ENCODE measurements at places on chromosomes 12 and 14.

DNA sequence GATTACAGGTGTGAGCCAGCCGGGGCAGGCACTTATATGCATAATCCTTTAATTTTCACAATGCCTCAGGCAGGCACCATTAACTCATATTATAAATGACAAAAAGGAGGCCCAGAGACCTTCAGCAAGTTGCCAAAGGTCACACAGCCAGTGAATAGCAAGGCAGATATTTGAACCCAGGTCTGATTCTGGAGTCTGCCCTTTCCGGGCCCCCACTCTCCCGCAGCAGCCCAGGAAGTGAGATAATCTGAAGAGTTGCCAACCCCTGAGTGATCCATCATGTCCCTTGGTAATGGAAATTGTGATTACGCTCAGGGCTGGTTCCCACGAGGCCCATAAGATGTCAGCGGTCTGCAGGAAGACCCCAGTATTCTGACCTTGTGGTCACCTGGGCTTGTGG is 95.3 kb upstream of the MED13L start:
- DNase-seq: no peak

- DNase-seq: peak; percentile 11
These were observed 503.0 kb upstream of the LMO3 start for GRCh38 chr12:17108877-17109541.

DNA sequence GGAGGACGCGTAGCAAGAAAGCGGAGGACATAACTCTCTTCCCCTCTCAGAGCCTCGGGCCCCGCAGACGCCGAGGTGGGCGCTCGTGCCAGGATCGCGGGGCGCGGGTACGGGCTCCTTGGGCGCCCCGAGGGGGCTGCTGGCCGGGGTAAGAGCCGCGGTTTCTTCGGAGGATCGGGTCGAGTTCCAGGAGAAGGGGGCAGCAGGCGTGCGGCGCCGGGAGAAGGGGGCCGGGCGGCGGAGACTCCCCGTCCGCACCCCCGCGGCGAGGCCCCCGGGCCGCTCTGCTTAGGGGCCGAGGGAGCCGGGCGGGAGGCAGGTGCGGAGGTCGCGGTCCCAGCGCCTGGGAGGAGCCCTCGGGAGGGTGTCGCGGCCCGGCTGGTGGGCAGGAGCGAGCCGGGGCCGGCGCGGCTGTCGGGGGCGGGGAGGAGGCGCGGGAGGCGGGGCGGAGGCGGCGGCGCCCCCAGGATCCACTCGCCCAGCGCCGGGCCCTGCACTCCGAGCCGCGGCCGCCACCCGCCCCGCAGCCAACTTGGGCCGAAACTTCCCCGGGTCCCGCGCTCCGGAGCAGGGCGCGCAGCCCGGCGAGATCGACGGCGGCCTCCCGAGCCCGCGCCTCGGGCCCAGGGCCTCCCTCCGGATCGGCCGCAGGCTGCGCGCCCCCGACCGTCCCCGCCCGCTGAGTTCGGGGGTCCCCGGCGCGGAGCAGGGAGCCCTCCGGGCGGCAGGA is 64.4 kb downstream of the FBXL14 start:
- no peak for DNase-seq

DNA sequence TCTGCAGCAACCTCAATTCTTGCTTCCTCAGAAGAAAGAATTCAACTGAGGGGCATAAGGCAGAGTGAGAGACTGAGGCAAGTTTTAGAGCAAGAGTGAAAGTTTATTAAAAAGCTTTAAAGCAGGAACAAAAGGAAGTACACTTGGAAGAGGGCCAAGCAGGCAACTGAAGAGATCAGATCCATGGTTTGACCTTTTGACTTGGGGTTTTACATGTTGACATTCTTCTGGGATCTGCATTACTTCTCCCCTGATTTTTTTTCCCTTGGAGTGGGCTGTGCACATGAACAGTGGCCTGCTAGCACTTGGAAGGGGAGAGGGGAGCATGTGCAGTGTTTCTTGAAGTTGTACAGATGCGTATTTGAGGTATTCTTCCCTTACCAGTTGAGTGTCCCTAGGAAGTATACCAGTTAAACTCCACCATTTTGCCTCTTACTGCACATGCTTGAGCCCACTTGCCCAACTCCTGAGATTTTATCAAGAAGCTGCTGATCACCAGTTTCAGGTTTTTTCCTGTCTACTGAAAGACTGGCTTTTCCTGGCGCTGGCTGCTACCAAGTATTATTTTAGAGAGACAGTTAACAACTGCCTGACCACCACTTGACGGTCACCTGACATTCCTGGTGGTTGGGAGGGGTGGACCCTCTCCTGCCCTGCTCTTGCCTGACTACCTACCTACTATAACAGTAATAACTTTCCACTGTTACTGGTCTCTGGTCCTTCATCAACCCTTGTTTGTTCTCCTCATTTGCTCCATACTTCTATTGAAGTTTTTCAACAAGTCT is 26.0 kb upstream of the TMTC2 start:
- DNase-seq: no peak

- DNase-seq: no peak
These were observed 1.8 kb downstream of the AKAP5 start for GRCh38 chr14:64467101-64467500.

GRCh38 chr14:68507544-68508081 is 285.3 kb downstream of the ZFP36L1 start:
- DNase-seq: no peak

- no peak for DNase-seq
These were observed 47.7 kb upstream of the CDKN3 start for GRCh38 chr14:54348923-54349620.

DNA sequence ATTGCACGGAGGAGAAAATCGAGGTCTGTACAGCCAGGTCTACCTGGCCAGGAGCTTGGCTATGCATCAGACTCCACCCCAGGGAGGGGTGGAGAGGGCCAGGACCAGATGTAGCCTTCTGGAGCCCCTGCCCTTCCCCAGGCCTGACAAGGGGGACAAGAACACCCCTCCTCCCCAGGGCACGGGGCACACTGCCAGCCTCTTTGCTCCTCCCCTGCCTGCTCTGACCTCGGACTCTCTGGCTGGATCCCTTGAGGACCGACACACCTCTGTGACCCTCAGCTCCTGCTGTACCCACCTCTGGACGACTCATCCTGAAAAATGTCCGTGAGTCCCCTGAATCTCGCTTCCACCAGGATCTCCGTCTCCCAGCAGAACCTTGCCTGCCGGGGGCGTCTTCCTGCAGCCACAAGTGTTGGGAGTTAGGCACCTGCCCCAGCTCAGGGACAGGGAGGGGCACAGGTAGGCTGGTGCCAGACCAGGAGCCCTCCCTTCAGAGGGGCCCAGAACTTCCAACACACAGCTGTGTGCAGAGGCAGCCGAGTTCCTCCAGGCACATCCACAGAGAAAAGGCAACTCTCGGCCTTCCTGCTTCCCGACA is 21.8 kb downstream of the AHNAK2 start:
- no peak for DNase-seq

DNA sequence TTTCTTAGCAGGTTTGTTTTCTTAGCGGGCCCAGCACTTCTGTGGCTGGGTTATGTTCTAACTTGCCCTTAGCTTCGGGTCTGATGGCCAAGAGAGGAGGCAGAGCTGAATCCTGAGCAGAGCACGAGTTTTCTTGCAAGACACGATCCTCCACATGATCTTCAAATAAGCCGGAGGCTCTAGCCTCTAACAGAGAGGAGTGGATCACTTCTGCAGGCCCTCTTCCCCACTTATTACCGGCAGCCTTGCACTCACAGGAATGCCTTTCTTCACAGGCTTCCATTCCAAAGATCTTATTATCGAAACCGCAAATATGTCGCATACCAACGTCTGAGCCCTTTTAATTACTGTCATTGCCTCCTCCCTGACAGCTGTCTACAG is 79.5 kb downstream of the SINHCAF start:
- no peak for DNase-seq

GRCh38 chr14:64614805-64615391 is 65.1 kb downstream of the PPP1R36 start:
- no peak for DNase-seq

GRCh38 chr14:94897561-94897960 is 127.6 kb upstream of the GSC start:
- DNase-seq: no peak

- peak; percentile 80 for DNase-seq
These were observed 267.4 kb upstream of the HMGA2 start for GRCh38 chr12:65556676-65557437.

GRCh38 chr14:41558490-41558889 is 48.2 kb upstream of the LRFN5 start:
- no peak for DNase-seq

GRCh38 chr12:46153268-46153872 is 115.5 kb downstream of the SLC38A1 start:
- DNase-seq: peak; percentile 52

DNA sequence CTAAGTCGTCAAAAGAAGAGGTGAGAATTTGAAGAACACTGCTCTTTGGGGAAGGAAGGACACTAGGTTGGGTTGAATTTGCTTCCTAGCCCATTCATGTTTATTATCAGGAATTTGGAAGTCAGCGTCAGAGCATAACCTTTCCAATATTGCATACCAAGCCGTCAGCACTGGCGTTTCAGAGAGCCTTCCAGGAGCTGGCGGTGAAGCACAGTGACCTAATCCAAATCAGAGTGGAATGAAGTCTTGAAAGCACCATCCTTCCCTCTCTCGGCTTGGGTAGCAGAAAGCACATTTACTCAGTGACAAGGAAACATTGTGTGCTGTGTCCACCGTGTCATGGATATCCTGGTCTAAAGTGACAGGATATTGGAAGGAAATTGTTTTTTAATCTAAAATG is 240.3 kb upstream of the PELI2 start:
- no peak for DNase-seq

DNA sequence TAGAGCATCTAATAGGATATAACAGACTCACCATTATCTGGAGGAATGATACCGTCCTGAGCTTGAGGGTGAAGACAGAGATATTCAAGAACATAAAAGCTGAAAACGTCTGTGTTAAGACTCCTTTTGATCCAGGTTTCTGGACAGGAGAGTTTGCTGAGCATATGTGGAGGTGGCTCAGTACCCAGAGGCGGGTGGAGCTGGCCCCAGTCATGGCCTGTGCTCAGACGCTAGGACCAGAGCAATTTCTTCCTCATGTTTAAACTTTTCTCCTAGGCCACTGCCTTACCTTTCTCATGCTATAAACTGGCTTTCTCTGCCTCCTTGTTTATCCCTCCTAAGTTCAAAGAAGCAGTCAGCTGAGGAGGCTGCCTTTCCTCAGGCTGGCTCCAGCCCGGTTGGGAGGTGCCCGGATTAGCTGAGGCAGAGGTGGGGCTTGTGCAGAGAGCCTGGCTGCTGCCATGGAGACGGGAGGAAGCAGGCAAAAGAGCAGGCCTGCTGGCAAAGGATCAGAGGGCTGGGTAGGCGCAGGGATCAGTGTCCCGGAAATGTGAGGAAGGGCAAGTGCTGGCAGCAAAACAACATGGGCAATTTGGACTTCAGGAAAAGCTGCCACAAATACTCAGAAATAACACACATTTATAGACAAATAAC is 13.7 kb downstream of the COA8 start:
- DNase-seq: no peak

DNA sequence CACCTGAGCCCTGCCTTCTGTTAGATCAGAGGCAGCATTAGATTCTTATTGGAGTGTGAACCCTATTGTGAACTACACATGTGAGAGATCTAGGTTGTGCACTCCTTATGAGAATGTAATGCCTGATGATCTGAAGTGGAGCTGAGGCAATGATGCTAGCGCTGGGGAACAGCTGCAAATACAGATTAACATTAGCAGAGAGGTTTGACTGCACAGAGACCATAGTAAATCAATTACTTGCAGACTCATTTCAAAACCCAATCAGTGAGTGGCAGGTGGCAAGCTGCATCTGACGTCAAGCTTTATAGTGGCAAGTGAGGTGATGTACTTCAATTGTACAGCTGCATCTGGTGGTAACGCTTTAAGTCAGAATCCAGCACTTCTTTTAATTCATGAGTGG is 141.6 kb downstream of the GPHN start:
- DNase-seq: no peak

- no peak for DNase-seq
These were observed 23.4 kb upstream of the EIF5 start for GRCh38 chr14:103310576-103311095.

- DNase-seq: no peak
These were observed 35.9 kb upstream of the DYNC1H1 start for GRCh38 chr14:101928415-101928841.

DNA sequence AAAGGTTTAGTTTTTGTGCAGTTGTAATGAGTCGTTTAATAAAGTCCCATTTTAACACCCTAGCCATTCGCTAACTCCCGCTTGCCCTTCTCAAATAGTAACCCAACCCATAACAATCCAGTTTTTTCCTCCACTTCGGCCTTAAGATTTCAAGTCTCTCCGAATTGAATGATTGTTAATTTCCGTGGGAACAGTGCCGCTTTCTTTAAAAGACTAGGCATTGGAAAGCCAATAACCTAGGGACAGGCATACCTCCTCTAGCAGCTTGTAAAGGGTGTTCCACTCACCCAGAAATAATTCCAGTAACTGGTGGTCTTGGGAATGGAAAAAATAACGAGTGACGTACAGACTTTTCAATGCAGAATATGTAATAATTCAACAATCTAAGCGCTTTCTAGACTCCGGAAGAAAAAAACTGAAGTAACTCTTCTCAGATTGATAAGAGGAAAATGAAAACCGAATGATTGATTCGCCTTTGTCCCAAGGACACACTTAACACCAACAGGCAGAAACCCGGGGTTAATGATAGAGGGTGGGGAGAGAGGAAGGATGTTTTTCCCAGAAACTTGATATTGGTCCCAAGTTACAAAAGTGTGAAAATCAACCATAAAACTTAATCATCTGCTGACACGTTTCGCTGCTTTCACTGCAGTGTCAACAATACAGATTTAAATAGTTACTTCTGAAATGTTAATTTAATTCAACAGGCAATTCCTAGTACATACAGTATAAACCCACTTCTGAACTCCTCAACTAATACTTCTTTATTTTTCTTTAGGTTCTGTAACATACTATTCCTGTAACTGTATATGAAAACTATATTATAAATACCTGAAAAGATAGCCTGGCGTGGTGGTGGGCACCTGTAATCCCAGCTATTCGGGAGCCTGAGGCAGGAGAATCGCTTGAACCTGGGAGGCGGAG is 1.0 kb upstream of the SINHCAF start:
- DNase-seq: no peak

GRCh38 chr14:66365388-66365787 is 120.8 kb upstream of the CCDC196 start:
- DNase-seq: no peak

DNA sequence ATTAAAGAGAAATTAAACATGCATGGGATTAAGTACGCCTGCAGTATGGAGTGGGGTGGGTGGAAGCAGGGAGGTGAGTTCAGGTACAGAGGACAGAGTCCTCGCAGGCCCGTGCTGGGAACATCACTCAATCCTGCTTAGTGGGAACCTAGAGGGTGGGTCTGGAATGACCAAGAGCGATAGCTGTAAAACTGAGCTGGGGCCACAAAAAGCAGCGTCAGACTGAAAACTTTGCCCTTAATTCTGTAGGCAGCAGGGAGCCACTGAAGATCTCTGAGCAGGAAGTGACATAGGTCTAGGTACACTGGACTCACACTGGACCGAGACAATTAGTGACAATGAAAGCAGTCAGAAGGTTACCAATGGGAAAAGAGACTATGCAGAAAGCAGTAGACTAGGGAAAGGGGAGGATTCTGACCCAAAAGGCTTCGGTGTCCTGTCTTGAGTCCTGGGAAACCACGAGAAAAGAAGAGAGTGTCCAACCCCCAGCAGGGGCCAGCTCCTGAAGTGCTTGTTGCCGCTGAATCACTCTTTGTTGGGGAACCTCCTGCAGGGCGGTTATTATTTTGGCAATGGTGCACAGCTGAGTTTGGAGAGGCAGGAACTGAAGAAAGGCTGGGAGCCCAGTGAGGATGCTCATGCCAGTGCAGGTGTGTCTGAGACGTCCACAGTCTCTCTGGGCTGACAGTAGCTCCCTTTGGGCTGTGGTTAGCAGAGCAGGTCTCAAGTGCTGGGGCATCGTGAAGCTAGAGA is 97.4 kb downstream of the PLXNC1 start:
- DNase-seq: no peak
